NCI-H2029 (cell line): ENCODE measurements at places on chromosomes 5 and 9.

- DNase-seq, result no peak
These were observed 167.0 kb downstream of the CRB2 start for GRCh38 chr9:123523001-123523400.

DNA sequence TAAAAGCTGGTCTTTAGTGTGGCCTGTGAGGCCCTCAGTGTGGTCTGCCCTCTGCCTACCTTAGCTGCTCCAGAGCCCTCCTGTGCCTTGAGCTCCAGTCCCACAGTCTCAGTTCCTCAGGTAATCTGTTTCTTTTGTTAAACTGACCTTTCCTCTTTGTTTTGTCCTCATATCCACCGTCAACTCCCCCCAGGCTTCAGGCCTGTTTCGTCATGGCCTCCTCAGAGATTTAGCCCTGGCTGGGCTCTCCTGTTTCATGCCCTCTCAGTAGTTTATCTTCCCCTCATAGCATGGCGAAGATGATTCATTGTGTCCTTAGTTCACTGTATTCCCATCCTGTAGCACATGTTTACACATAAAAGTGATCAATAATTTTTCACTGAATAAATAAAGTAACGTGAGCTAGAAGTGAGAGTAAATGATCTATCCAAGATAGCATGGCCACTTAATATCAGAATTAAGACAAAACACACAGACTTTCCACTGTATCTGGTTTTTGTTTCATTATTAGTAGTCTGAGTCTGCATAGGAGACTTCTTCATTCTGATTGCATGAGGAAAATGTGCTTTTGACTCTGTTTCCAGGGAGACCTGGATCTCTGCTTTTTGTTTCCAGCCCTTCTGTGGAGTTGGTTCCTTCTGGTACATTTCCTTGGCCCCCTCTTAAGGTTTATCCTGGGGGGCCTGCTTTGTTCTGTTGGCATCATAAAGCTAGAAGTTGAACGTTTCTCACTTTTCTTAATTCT is 70.5 kb downstream of the SNX24 start:
- no peak for DNase-seq

GRCh38 chr5:65727491-65728156 is 5.6 kb downstream of the NLN start:
- no peak for DNase-seq

DNA sequence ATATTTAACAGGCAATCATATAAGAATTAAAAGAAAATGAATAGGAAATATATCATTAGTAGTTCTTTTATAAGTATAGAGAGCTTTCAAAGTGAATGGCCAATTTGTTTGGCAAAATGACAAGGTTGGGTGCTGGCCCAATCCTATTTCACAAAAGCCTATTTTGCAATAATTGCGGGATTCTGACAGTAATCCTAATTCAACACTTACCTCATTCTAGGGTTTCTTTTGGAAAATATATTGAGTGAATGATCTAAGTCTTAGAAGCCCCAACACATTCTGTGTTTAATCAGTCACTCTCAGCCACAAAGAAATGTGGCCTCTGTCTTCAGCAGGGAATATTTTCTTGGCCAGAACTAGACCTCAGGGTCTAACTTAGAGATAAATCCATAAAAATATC is 835.9 kb upstream of the ZNF608 start:
- no peak for DNase-seq

DNA sequence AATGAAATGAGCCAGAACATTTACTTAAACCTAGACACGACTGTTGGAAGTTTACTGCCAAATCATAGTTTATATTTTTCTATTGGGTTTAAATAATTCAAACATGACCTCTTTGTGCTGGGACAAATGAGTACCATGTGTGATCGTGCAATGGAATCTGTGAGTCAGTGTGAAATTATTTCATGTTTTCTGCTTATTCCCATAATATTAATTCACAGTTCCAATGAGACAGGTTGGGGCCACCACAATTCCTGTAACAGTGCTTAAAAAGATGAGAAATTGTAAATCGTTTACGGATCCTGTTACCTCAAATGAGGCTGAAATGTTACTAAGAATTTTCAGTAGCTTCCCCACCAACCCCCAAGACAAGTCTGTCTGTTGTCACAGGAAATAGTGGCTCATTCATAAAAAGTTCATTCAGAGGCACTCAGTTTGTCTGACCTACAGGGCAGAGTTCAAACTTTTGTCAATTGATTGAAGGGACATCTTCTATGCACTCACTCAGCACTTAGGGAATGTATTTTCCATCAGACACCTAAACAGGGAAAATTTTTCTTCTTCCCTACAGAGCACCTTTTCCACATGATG is 563.9 kb upstream of the ADAMTS16 start:
- DNase-seq, result no peak

- DNase-seq, result no peak
These were observed 219.9 kb downstream of the FSTL4 start for GRCh38 chr5:133392448-133392847.

- DNase-seq, result no peak
These were observed 65.7 kb upstream of the ANKH start for GRCh38 chr5:14937254-14937653.

- no peak for DNase-seq
These were observed 9.6 kb upstream of the IL17B start for GRCh38 chr5:149388498-149389190.

DNA sequence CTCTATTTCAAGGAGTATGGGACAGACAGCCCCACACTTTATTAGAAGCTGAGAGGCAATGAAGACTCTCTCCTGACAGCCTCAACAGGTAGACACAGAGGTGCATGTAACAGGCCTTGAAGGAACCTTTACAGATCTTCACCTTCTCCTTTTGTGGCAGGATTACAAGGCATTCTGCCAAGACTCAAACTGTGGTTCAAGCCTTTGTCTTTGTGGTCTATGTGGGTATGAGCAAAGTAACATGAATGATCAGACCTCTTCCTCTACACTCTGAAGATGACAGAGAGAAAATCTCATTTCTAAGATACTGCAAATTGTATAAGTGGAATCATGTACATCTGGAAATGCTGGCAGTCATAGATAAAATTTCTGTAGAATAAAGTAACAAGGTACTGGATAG is 346.9 kb downstream of the CDH9 start:
- no peak for DNase-seq

DNA sequence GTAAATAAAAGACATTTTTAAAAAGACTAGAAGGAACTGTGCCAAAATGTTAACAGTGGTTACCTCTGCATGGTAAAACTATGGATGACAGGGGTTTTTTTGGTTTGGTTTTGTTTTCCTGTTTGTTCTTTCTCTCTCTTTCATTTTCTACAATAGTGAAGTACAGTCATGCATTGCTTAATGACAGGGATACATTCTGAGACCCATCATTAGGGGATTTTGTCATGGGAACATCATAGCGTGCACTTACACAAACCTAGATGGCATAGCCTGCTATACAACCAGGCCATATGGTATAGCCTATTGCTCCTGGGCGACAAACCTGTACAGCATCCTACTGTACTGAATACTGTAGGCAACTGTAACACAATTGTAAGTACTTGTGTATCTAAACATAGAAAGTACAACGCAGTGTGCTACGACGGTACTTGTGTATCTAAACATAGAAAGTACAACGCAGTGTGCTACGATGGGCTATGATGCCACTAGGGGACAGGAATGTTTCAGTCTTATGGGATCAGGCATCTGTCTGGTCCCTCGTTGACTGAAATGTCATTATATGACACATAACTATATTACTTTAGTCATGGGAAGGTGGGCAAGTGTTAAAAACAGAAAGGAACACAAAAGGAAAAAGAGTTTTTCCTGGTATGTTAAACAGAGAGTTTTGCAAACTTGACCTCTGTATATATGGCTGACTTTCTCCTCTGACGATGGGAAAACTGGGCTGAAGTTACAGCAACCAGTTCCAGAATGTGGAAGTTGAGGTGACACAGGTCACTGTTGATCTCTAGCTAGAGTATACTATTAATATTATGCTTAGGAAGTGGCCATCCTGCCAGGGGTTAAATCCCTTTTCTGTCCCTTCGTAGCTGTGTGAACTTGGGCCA is 7.4 kb upstream of the ADAM19 start:
- no peak for DNase-seq

- DNase-seq, result no peak
These were observed 46.9 kb downstream of the THOC3 start for GRCh38 chr5:175921061-175921730.

DNA sequence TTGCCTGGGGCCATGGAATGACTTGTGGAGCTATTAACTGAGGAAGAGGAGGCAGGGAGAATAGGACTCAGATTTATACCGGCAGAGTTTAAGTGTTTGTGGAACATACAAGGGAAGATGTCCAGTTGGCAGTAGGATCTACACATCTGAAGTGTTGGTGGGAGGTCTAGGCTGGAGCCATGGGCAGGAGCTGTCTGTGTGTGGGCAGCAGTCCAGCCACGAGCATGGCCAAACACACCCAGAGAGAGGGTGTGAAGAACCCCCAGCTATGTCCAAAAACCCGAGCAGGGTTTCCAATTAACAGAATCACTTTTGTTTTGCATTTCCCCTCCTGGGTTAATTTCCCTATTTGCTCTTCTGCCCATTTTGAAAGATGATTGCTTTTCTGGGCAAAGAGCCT is 393.7 kb downstream of the CDK5RAP2 start:
- peak; percentile 25 for DNase-seq

GRCh38 chr5:58912116-58912515 is 329.2 kb downstream of the RAB3C start:
- DNase-seq, result no peak

GRCh38 chr9:102841376-102841775 is 153.8 kb upstream of the CYLC2 start:
- no peak for DNase-seq

DNA sequence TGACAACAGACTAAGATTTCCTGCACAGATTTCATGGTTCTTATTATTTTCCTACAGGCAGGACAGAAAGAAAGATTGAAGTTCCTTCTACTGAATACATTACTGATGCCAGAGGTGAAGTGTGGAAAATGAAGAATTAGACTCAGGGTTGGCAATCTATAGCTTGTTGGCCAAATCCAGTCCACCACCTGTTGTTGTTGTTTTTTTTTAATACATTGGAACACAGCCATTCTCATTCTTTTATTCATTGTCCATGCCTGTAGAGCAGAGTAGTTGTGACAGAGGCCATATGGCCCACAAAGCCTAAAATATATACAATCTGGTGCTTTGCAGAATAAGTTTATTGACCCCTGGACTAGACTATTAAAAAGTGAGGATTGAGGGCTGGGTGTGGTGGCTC is 5.8 kb upstream of the PLPPR1 start:
- no peak for DNase-seq

GRCh38 chr5:33275921-33276627 is 164.7 kb upstream of the TARS1 start:
- no peak for DNase-seq

GRCh38 chr5:69416699-69417098 is 1.8 kb downstream of the MARVELD2 start:
- DNase-seq, result no peak

DNA sequence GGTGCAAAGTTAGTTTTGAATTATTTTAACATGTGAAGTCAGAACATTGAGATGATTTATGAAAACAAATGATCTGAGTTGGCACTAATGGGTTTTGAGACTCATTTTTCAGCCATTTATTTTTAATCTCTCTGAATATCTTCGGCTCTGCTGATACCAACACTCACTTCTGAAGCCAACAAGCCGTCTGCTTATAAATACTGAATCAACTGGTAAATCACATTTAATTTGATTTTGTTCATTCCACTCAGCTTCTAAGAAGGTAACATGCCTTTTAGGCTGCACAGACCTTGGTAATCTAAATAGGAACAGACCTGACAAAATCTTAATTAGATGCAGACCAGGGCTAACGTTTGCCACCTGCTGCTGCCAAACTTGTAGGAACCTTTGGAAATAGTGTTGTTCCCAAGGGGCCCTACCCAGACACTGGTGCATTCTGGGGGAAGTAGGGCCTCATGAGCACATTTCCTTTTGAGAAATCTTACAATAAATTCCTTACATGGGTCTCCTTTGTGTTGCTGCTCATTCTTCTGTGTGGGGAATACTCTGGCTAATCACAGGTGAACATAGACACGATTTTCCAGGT is 182.2 kb downstream of the KCTD16 start:
- no peak for DNase-seq

DNA sequence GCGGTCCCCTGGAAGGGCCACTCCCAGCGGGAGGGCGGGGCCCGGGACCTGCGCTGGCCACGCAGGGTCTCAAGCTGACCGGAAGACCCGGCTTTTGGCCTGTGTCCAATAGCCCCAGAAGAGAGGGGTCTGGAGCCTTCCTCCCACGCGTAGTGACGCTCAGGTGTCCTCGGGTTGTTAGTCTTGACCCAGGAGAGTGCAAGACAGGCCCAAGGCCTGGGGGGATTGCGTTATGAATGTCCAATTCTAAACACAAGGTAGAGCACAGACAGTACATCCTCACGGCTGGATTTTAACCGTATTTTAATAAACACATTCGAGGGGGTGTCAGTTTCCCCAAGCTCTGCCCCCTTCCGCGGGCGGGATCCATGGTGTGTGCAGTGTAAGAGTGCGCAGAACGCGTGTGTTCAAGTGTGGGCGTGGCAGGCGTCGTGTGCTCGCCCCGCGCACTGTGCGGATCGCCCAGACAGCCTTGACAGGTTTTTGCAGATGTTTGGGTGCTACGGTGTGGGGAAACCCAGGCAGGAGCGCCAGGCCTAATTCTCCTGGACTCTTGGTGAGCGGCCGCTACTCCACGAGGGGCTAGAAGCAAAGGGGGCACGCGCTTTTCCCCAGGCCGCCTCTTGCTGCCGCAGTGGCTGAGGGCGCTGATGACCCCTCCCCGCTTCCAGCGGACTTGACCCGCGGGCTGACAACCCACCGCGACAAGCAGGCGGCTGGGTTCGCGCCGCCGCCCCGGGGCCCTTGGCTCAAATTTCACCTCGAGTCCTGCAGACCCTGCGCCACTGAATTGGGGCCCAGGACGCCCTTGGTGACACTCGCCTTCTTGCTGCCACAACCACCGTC is 6.1 kb upstream of the DMRT3 start:
- DNase-seq, result no peak

DNA sequence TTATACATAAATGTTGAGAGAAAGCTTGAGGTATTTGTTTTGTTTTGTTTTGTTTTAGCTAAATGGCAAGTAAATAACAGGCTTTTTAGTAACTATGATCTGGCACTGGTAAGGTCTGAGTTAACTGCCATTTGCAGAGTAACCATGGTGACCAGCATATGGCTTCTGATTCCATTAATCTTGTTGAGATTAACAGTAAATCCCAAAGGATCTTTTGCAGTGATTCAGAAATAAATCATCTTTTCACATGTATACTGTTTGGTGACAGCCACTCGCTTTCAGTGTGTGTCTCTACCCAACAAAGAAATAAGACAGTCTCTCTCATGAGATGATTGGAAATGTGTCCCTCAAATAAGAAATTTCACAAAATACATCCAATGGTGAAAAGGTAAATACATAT is 235.6 kb downstream of the RAB3C start:
- DNase-seq, result no peak

DNA sequence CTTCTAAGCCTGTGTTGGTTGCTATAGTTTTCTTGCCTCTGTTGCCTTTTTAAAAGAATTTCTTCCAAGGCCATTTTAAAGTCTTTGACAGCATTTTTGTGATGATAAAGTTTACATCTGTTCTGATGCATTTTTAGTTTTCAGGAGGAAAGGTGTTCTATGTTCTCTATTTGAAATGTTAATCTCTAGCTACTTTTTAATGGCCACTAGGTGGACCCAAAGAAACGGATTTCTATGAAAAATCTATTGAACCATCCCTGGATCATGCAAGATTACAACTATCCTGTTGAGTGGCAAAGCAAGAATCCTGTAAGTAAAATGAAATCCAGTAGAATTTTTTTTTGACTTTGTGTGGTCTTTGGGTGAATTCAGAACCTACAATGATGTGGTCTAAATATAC is 60.2 kb downstream of the MELK start:
- no peak for DNase-seq
